Activated T-cell treated with anti-CD3 and anti-CD28 coated beads, Interleukin-2, amount 50 U/mL, for 72 hours (primary cell): ENCODE measurements at places on chromosomes 3 and 15. TPM values are rescaled to one million over a fixed set of nuclear protein-coding genes. Genes with fewer than 3 reads are reported as not detected.

- H3K36me3 ChIP-seq: peaks cover 14% of the 10 kb centered on the region
- H3K4me3 ChIP-seq: peak overlapping the region; percentile 47
- no peaks in the 10 kb centered on the region for H3K27me3 ChIP-seq
- peak; percentile 50 for DNase-seq
- peaks cover 42% of the 10 kb centered on the region for H3K4me1 ChIP-seq
Measured at GRCh38 chr3:133663569-133664313, 2.0 kb upstream of the TOPBP1 start.

- H3K4me3 ChIP-seq: peak within 1 kb of the TSS; percentile 85
- peaks cover 6% of the 10 kb centered on the region for H3K4me1 ChIP-seq
- peak; percentile 55 for DNase-seq
Measured at GRCh38 chr3:138347960-138348753, at the start of gene MRAS. MRAS (plus strand) TSS chr3:138348579; CDS start chr3:138372884, 24,305 bp downstream.

- H3K27me3 ChIP-seq: no peaks in the 10 kb centered on the region
- no peak overlapping the region for H3K27ac ChIP-seq
- H3K4me1 ChIP-seq: peaks cover 24% of the 10 kb centered on the region
- peaks cover 1% of the 10 kb centered on the region for H3K36me3 ChIP-seq
- H3K4me3 ChIP-seq: no peak overlapping the region
Measured at GRCh38 chr3:190543671-190544070, 29.8 kb downstream of the IL1RAP start.

DNA sequence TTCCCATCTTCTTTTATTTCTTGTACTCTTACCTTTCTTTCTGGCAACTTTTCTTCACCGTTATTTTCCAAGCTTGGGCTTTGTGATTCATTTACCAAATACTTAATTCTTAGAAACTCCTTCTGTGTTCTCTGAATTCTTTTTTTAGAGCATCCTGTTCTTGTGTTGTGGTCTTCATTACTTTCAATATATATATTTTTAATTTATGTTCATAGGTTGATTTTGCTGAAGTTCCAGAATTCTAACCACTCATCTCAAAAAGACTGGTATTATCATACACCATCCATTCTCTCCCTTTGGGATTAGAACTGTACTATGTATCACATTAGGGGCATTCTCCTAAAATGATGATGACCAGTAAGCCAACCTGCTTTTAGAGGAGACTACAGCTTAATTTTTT is 362.3 kb upstream of the CBLB start:
- peak overlapping the region; percentile 98 for H3K4me3 ChIP-seq
- H3K36me3 ChIP-seq: peaks cover 11% of the 10 kb centered on the region
- no peak for DNase-seq
- H3K27ac ChIP-seq: peak overlapping the region; percentile 100

GRCh38 chr3:29324180-29324651 is 43.3 kb downstream of the RBMS3 start:
- H3K4me3 ChIP-seq: no peak overlapping the region
- no peaks in the 10 kb centered on the region for H3K36me3 ChIP-seq
- H3K27ac ChIP-seq: no peak overlapping the region
- H3K4me1 ChIP-seq: no peaks in the 10 kb centered on the region

GRCh38 chr3:62167566-62168262 is 205.6 kb downstream of the FEZF2 start:
- peaks cover 2% of the 10 kb centered on the region for H3K36me3 ChIP-seq
- no peak overlapping the region for H3K4me3 ChIP-seq
- no peak for DNase-seq
- no peaks in the 10 kb centered on the region for H3K27me3 ChIP-seq
- no peak overlapping the region for H3K27ac ChIP-seq

GRCh38 chr15:42405863-42406482 is 46.7 kb downstream of the CAPN3 start:
- no peak overlapping the region for H3K4me3 ChIP-seq
- no peak for DNase-seq
- no peaks in the 10 kb centered on the region for H3K27me3 ChIP-seq

DNA sequence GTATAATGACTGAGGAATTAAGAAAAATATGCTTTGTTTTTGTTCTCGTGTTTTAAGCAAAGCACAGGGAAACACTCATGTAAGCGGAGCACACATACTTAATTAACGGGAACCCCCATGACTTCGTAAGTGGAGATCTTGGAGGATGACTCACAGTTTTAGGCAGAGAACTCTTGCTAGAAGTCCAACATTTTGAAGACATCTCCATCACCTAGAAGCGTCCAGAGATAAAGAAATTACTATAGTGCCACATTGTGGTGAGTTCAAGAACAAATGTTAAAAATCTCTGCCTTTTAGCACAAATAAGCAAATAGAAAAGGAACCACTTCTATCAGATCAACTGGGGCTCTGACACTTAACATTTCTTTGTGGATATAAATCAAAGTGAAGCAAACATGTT is 194.1 kb upstream of the ARHGEF26 start:
- no peak for DNase-seq
- no peaks in the 10 kb centered on the region for H3K4me1 ChIP-seq
- no peak overlapping the region for H3K4me3 ChIP-seq
- no peaks in the 10 kb centered on the region for H3K36me3 ChIP-seq
- peaks cover 7% of the 10 kb centered on the region for H3K27me3 ChIP-seq

DNA sequence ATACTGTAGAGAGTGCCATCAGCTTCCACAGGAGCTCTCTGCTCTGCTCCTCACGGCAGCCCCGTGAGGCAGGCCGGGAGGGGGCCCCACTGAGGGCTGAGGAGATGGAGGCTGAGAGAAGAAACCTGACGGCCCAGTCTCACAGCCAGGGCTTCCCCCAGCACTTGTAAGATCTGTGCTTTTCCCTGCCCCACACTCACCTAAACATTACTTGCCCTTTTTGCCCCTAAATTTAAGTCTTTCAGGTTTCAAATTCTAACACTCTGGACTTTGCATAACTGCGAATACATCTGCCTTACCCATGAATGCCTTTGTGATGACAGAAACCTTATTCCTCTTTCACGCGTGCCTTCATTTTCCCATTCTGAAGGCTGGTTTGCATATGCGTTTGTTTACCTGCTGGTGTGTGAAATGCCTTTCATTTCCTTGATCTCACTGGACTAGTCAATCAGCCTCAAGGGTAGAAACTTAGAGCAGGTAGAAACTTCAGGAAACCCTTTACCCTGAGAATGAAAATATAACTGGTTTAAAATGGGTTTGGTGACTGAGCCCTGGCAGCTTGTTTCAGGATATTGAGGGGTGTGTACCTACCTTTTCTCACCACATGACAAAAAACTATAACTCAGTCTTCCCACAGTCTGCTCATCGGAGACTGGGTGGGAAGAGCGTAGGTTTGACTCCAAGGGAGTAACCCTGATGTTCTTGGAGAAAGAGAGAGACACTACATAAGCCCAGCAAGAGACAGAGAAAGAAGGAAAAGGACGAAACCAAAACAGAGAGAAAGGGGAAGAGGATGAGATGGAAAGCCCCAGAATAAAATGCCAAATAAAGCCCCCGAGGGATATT is 20.1 kb downstream of the SLC12A8 start:
- no peaks in the 10 kb centered on the region for H3K36me3 ChIP-seq
- no peak overlapping the region for H3K4me3 ChIP-seq
- H3K27me3 ChIP-seq: peaks cover 23% of the 10 kb centered on the region
- peaks cover 7% of the 10 kb centered on the region for H3K4me1 ChIP-seq

- H3K27me3 ChIP-seq: no peaks in the 10 kb centered on the region
- no peak overlapping the region for H3K4me3 ChIP-seq
- no peak for DNase-seq
- H3K4me1 ChIP-seq: no peaks in the 10 kb centered on the region
- H3K36me3 ChIP-seq: no peaks in the 10 kb centered on the region
- no peak overlapping the region for H3K27ac ChIP-seq
Measured at GRCh38 chr3:84265768-84266167, 693.0 kb upstream of the CADM2 start.

DNA sequence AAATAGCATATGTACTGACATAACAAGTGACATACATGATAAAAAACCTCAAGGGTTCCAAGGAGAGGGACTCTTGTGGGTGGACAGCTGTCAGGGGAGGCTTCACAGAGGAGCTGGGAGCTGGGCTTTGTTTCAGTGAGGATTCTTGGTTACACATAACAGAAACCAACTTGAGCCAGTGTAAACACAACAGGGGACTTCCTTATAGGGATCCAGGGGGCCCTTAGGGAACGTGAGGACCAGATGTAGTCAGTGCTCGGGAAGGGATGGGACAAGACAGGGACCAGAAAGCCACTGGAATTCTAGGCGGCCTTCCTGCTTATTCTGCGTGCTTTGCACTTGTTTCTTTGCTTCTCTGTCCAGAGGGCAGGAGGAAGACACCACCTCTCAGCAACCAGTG is 34.9 kb downstream of the SNAPC5 start:
- no peak overlapping the region for H3K27ac ChIP-seq
- H3K4me3 ChIP-seq: no peak overlapping the region
- H3K27me3 ChIP-seq: no peaks in the 10 kb centered on the region
- no peaks in the 10 kb centered on the region for H3K4me1 ChIP-seq

DNA sequence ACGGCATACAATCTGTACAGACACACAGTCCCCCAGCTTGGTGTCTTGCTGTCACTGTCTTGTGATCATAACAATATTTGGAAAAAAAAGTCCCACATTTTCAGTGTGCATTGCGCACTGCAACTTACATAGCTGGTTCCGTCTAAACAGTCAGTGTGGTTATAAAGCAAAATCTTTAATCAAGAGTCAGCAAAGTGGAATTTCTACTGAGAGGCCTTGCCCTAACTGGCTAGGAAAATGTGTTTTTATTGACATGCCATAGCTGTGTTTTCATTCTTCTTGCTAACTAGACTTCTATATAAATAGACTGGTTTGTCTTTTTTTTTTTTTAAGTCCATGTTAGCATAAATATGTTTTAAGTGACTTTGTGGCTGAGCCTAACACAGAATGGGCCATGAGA is 174.8 kb downstream of the POLR2M start:
- H3K4me1 ChIP-seq: no peaks in the 10 kb centered on the region
- H3K4me3 ChIP-seq: no peak overlapping the region
- H3K36me3 ChIP-seq: no peaks in the 10 kb centered on the region

- DNase-seq: no peak
- no peak overlapping the region for H3K27ac ChIP-seq
- peaks cover 10% of the 10 kb centered on the region for H3K4me1 ChIP-seq
- H3K36me3 ChIP-seq: no peaks in the 10 kb centered on the region
- H3K4me3 ChIP-seq: no peak overlapping the region
- no peaks in the 10 kb centered on the region for H3K27me3 ChIP-seq
Measured at GRCh38 chr3:185594073-185594472, 8.0 kb downstream of the SENP2 start.

DNA sequence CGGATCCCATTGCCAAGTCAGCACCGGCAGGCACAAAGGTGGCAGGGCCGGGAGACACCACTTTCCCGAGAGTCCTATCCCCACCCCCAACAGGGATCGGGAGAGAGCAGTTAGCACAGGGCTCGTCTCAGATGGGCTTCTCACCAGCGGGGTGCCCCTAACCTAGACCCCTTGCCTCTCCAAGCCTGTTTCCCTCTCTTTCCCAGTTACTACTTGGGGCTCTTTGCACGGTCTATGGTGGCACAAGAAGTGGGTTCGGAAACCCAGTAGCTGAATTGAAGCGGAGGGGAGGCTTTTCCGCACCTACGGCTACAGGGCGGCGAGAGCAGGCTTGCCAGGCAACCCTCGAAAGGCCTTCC is 383 bp upstream of the EFCC1 start:
- H3K4me1 ChIP-seq: peaks cover 43% of the 10 kb centered on the region
- H3K27me3 ChIP-seq: peaks cover 41% of the 10 kb centered on the region
- H3K27ac ChIP-seq: no peak overlapping the region
- no peaks in the 10 kb centered on the region for H3K36me3 ChIP-seq
- H3K4me3 ChIP-seq: peak overlapping the region; percentile 77

DNA sequence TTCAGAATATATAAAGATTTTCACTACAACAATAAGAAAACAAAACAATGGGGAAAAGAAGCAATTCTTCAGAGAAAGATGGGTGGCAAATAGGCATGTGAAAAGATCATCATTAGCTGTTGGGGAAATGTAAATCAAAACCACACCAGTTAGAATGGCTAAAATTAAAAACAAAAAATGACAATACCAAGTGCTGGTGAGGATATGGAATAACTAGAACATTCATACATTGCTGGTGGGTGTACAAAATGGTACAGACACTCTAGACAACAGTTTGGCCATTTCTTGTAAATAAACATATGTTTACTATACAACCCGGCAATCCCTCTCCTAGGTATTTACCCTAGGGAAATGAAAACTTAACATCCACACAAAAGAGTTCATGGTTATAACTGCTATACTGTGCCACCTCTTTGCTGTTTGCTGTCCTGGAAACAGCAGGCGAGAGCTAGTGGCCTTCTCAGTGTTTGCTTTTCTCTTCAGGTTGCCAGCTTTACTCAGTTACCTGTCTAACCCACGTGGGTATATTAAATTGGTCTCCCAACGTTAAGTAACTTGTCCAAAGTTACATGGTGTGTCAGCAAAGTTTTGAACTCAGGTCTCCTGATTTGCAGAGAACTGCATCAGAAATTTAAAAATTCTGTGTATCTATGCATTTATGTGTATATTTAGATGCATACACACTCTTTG is 4.6 kb upstream of the NIT2 start:
- H3K27me3 ChIP-seq: no peaks in the 10 kb centered on the region
- DNase-seq: no peak
- no peak overlapping the region for H3K27ac ChIP-seq
- H3K4me3 ChIP-seq: no peak overlapping the region
- peaks cover under 1% of the 10 kb centered on the region for H3K4me1 ChIP-seq
- peaks cover 8% of the 10 kb centered on the region for H3K36me3 ChIP-seq

DNA sequence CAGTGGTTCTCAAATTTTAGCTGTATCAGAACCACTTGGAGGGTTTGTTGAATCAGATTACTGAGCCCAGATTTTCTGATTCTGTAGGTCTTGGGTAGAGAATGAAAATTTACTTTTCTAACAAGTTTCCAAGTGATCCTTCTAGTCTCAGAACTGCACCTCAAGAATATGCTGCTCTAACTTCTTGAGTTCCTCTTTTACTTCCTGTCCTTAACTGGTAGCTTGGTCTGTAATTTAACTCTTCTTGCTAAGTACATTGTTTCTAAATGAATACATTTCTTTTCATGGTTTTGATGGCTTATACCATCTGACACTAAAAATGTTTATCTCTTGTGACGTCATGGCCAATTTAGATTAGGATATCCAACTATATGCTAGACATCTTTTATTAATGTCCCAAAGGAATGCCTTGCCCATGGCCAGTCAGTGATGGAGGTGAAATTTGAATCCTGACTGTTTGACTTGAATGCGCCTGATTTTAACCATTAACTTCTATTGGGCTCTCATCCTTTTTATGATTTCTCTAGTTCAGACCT is 262.6 kb upstream of the NAALADL2 start:
- no peaks in the 10 kb centered on the region for H3K27me3 ChIP-seq
- no peaks in the 10 kb centered on the region for H3K4me1 ChIP-seq
- no peak for DNase-seq

The LIPH gene
- total RNA-seq: 0.19 TPM

The ZCWPW2 gene
- total RNA-seq: 0.55 TPM

The CHRNA7 gene
- 0.46 TPM for total RNA-seq

The HDAC11 gene
- total RNA-seq: 8.0 TPM

The MELTF gene
- 4.9 TPM for total RNA-seq

The SMAD6 gene
- 0.31 TPM for total RNA-seq

The PRTG gene
- not detected for total RNA-seq

The MESD gene
- total RNA-seq: 19.6 TPM

The HYKK gene
- 2.8 TPM for total RNA-seq

The HEMK1 gene
- 54.5 TPM for total RNA-seq

The LMAN1L gene
- 0.72 TPM for total RNA-seq

The SLC9C1 gene
- total RNA-seq: not detected
